ENCODE measurements at places on chromosomes 5 and 9.

DNA sequence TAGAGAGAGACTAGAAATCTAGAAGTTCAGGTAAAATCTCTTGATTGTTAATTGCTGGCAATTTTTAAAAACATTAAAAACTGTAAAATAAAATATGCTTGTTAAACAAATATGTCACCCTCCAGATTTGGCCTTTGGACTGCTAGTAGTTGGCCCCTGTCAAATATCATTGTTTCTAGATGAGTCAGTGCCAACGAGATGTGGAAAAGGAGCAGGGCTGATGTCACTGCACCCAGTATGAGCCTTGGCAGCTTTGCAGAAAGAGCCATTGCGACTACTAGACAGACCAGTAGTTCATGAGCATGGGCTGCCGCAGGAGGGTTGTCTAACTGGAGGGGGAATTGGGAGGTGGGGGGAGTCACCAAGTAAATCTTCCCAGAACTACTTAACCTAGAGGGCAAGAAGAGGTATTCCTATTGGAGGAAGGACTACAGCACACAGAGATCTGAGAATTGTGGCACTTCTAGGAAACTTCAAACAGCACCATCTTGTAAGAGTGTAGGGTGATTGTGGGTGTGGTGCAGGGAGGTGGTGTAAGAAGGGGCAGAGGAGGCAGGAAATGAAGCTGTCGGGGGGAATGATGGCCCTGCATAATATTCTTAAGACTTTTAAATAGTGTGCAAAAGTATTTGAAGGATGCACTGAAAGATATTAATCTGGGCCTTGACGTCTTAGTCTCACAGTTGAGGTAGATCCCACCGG is 7.1 kb upstream of the DOCK2 start:
- DNase-seq: no peak

GRCh38 chr5:88770276-88771257 is 112.4 kb downstream of the MEF2C start:
- DNase-seq: no peak

DNA sequence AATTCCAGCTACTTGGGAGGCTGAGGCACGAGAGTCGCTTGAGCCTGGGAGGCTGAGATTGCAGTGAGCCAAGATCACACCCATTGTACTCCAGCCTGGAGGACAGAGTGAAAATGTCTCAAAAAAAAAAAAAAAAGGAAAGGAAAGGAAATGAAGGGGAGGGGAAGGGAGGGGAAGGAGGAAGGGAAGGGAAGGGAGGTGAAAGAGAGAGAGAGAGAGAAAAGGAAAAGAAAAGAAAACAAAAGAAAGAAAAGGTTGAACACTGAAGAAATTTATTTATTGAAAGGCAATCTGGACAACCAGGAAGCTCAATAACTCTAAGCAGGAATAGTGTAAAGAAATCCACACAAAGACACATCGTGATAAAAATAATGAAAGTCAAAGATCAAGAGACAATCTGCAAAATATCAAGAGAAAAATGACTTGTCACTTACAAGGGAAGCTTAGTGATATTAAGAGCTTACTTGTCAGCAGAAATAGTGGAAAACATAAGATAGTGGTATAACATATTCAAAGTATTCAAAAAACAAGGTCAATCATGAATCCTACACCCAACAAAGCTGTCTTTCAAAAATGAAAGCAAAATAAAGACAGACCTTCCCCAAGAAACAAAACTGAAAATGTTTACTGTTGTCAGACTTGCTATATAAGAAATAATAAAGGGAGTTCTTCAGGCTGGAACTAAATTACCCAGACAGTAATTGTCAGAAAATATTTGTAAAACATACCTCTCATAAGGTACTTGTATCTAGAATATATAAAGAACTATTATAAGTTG is 10.9 kb upstream of the RIMOC1 start:
- no peak for DNase-seq

GRCh38 chr9:69671311-69671878 is 776 bp downstream of the APBA1 start:
- DNase-seq: no peak

- DNase-seq: no peak
These were observed 427.8 kb downstream of the CDH9 start for GRCh38 chr5:26610577-26610976.

GRCh38 chr9:102975251-102975650 is 19.9 kb upstream of the CYLC2 start:
- DNase-seq: no peak

GRCh38 chr9:127977884-127978647 is 2.7 kb downstream of the EEIG1 start:
- no peak for DNase-seq

GRCh38 chr5:163498886-163499285 is 6.5 kb upstream of the MAT2B start:
- no peak for DNase-seq

GRCh38 chr9:6576987-6577386 is 68.5 kb downstream of the GLDC start:
- no peak for DNase-seq

DNA sequence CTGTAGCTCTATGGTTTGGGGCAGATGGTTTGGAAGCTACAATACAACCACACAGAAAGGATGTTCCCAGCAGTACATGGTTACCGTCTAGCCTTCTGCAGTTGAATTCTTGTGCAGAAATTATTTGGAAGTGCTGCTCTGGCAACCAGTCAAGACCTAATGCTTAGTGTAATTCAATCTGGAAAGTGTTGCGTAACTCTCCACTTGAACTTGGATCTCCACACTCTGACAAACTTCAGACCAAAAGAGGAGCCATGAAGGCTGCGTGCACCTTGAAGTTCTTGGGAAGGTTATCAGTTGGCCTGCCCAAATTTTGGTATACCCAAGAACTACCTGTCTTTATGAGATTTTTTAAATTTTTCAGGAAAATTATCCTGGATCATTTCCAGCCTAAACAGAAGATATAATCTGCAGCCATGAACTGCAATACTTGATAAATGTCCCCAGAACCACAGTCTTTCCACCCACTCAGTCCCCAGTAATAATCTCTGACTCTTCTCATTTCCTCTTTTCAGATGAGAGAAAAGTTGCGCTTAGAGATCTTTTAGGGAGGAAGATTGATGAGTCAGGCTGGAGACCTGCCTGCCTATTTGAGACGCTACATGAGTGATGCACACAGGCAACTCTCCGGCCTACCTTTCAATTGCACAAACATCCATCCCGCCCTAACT is 159.9 kb downstream of the FANCC start:
- no peak for DNase-seq

DNA sequence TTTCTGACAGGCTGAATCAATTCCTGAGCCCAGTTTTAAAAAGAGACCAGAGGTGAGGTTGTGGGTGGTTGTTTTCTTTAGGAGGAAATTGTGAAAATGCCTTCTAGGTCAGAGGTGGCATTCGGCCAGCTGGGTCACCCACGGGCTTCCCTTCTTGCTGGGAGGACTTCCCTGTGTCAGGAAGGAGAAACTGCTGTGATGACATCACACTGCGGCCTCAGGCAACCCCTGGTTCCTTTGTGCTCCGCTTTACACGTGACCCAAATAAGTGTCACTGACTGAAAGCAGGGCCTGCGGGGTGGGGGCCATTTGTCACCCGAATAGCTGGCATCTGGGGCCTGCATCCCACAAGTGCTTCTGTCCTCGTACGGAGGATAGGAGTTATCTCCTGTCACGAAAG is 39.7 kb downstream of the FABP6 start:
- DNase-seq: no peak
